ENCODE measurements at places on chromosomes 11 and 22. TPM values are rescaled to one million over a fixed set of nuclear protein-coding genes. Genes with fewer than 3 reads are reported as not detected.

GRCh38 chr11:110251836-110252235 lies 44.6 kb downstream of the RDX start:
- peaks cover 13% of the 10 kb centered on the region for H3K4me1 ChIP-seq
- H3K36me3 ChIP-seq = peaks cover 22% of the 10 kb centered on the region
- no peak overlapping the region for H3K4me3 ChIP-seq
- H3K27ac ChIP-seq = no peak overlapping the region

DNA sequence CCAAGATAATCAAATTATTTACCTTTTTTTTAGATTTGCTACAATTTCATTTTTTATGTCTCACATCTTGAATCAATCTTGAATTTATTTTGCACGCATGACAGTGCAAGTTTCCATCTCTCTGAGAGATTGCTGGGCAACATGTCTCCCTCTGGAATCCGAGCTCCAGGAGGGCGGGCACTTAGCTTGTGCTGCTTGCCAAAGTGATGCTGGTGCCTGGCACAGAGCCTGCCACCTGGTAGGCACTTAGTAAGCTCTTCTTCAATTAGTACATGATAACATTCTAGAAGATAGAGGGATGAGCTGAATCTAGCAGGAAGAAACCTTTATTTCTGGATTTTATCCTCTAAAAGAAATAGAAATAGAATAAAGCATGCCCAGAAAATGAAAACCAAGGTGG lies 27.5 kb upstream of the OR9I1 start:
- no peak for DNase-seq
- H3K27ac ChIP-seq = no peak overlapping the region
- H3K4me1 ChIP-seq = no peaks in the 10 kb centered on the region
- H3K36me3 ChIP-seq = no peaks in the 10 kb centered on the region

PNPLA5 gene
- not detected for total RNA-seq

DNA sequence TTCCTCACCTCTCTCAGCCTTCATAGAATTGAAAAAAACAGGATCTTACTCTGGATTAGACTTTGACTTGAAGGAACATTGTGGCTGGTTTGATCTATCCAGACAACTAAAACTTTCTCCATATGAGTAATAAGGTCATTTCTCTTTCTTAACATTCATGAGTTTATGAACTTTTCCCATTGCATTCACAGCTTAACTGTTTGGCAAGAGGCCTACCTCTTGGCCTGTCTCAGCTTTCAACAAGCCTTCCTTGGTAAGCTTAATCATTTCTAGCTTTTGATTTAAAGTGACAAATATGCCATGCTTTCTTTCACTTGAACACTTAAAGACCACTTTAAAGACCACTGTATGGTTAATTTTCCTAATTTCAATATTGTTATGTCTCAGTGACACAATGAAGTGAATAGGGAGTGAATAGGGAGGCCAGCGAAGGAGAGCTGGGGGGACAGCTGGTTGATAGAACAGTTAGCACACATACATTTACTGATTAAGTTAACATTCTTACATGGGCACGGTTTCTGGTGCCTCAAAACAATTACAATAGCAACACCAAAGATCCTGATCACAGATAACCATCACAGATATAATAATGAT lies 17.0 kb downstream of the IMMP1L start:
- no peak for DNase-seq
- peaks cover 35% of the 10 kb centered on the region for H3K36me3 ChIP-seq
- H3K27me3 ChIP-seq = no peaks in the 10 kb centered on the region
- no peak overlapping the region for H3K4me3 ChIP-seq
- no peak overlapping the region for H3K27ac ChIP-seq

GUCY1A2 gene
- total RNA-seq = not detected

DNA sequence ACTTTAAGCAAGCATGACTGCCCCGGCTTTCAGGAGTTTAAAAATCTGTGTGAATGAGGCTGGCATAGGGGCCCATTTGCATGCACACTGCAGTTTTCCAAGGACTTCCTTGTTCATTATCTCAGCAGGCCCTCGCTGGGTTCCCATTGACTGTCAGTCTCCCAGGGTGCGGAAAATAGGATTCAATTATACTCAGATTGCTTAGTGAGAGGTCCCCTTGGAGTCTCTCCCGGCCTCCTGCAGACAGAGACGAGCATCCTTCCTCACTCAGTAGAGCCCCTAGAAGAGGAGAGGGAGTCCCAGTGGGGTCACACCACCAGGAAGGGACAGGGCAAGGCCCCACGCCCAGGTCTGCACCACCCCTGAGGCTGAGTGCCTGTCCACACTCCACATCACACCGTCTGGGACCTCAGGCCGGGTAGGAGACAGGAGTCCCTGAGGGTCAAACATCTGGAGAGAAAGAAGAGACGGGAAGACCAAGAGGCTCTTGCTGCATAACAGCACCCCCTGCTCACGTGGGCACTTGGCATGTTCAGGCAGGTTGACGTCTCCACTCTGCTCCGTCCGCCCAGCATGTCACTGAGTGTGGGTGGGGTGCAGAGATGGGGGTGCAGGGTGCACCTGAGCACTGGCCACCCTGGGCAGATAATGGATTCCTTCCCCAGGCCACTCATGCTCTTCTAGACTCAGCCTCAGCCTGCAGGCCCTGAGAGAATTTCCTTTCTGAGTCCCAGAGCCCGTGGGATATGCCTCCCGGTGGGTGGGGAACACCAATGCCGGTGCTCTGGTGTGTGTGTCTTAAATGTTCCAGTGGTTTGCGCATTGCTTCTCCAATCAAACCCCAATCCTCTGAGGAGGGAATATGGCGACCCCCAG lies 58.8 kb downstream of the MCM5 start:
- peaks cover 6% of the 10 kb centered on the region for H3K36me3 ChIP-seq
- H3K4me3 ChIP-seq = no peak overlapping the region
- H3K27me3 ChIP-seq = no peaks in the 10 kb centered on the region
- H3K27ac ChIP-seq = no peak overlapping the region

TCN2 gene
- 0.31 TPM for total RNA-seq

DNA sequence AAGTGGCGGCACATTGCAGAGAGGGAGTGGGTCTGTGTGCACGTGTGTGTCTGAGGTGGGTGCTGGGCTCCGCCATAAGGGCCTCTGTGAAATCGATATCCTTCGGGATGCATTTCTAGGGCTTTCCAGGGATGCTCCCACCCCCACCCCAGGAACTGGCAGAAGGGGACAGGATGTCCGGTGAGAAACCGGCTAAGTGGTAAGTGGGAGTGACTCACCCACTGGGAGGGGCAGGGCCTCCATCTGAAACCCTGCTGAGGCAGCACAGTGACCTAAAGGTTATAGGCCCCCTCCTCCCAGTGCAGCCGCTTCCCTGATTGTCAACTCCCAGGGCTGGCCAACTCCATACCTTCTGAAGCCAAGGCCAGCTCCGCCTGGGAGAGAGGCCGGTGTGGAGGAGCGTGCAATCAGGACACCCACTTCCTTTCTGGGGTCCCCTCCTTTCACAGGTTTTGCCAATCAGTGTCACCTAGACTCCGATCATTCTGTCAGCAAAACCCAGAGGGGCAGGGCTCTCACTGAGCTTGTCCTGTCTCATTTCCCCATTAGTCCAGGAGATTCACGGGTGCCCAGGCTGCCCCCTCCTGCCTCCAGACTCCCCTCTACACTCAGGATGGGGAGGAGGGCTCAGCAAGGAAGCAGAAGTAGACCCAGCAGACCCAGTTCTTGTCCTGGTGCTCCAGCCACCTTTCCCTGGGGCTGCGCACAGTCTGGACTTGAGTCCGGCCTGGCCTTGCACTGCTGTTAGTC lies 44.5 kb downstream of the NECTIN1 start:
- H3K4me3 ChIP-seq = no peak overlapping the region
- DNase-seq = peak; percentile 22
- peaks cover 2% of the 10 kb centered on the region for H3K4me1 ChIP-seq
- no peaks in the 10 kb centered on the region for H3K36me3 ChIP-seq
- no peak overlapping the region for H3K27ac ChIP-seq
- no peaks in the 10 kb centered on the region for H3K27me3 ChIP-seq

C11orf21 gene
- total RNA-seq = 8.8 TPM

- no peak for DNase-seq
- H3K36me3 ChIP-seq = no peaks in the 10 kb centered on the region
- no peak overlapping the region for H3K4me3 ChIP-seq
These were observed 32.0 kb downstream of the KCNC1 start for GRCh38 chr11:17766590-17766989.

GLYAT gene
- not detected for total RNA-seq

- peak within 1 kb of the TSS; percentile 61 for H3K4me3 ChIP-seq
- no peaks in the 10 kb centered on the region for H3K36me3 ChIP-seq
- H3K27ac ChIP-seq = no peak within 1 kb of the TSS
- H3K4me1 ChIP-seq = peaks cover 4% of the 10 kb centered on the region
- peak; percentile 50 for DNase-seq
These were observed at the start of gene RASD2 for GRCh38 chr22:35540595-35541253. RASD2 (plus strand) TSS chr22:35540831; CDS start chr22:35546810, 5,979 bp downstream.

DNA sequence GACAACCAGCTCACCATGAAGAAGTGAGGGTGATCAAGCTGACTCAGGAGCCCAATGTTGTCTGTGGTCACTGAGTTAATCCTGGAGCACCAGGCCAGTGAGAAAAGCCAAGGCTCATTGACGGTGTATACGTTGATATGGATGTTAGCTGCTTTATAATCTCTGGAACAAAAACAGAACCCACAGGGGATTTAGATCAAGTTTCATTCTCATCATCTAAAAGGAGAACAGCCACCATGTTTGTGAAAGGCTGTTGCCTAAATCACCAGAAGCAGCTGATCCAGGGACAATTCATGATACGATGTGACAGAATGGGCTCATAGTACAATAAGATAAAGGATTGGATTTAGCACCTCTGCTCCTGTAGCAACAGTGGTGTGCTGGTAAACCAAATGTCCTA lies 68.5 kb downstream of the GDPD4 start:
- no peak for DNase-seq
- no peaks in the 10 kb centered on the region for H3K36me3 ChIP-seq
- no peaks in the 10 kb centered on the region for H3K4me1 ChIP-seq
- H3K27me3 ChIP-seq = peaks cover 7% of the 10 kb centered on the region

RFPL2 gene
- 0.53 TPM for total RNA-seq

HSPA8 gene
- 2,378 TPM for total RNA-seq

KDM4D gene
- total RNA-seq = 1.6 TPM

TP53AIP1 gene
- not detected for total RNA-seq

SPI1 gene
- total RNA-seq = not detected

DNA sequence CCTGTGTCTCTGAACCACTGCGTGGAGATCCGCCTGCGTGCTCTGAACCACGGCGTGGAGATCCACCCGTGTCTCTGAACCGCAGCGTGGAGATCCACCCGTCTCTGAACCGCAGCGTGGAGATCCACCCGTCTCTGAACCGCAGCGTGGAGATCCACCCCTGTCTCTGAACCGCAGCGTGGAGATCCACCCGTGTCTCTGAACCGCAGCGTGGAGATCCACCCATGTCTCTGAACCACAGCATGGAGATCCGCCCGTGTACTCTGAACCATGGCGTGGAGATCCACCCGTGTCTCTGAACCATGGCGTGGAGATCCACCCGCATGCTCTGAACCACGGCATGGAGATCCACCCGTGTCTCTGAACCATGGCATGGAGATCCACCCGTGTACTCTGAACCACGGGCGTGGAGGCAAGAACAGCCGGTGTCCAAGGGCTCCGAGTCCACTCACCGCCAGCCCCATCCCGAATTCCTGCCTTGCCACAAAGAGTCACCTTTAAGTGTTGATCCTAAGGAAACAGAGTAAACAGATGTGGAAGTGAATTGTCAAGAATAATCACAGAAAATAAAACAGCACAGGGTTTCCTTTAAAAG lies 659.4 kb downstream of the BRD1 start:
- no peaks in the 10 kb centered on the region for H3K4me1 ChIP-seq
- H3K27ac ChIP-seq = no peak overlapping the region
- H3K4me3 ChIP-seq = no peak overlapping the region
- H3K36me3 ChIP-seq = no peaks in the 10 kb centered on the region
- no peak for DNase-seq
- H3K27me3 ChIP-seq = peaks cover 1% of the 10 kb centered on the region

HEPHL1 gene
- not detected for total RNA-seq

- no peak for DNase-seq
- H3K36me3 ChIP-seq = peaks cover 9% of the 10 kb centered on the region
- no peak overlapping the region for H3K4me3 ChIP-seq
- H3K27ac ChIP-seq = no peak overlapping the region
- no peaks in the 10 kb centered on the region for H3K27me3 ChIP-seq
These were observed 46.6 kb downstream of the CWC15 start for GRCh38 chr11:94926698-94927237.

DNA sequence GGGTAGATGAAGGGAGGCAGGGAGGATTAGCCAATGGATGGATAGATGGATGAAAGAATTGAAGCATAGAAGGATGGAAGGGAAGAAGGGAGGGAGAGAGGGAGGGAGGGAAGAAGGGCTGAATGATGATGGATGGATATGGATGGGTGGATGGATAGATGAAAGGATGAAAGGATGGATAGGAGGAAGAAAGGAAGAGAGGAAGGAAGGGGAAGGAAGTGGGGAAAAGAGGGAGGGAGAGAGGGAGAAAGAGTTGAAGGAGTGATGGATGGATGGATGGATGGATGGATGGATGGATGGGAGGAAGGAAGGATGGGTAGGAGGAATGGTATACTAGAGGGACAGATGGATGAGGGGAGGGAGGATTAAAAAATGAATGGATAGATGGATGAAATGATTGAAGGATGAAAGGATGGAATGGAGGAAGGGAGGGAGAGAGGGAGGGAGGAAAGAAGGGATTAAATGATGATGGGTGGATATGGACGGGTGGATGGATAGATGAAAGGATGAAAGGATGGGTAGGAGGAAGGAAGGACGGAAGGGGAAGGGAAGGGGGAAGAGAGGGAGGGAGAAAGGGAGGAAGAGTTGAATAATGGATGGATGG lies 145.9 kb downstream of the MN1 start:
- no peak for DNase-seq
- no peak overlapping the region for H3K4me3 ChIP-seq
- no peak overlapping the region for H3K27ac ChIP-seq

MMP12 gene
- not detected for total RNA-seq

DNA sequence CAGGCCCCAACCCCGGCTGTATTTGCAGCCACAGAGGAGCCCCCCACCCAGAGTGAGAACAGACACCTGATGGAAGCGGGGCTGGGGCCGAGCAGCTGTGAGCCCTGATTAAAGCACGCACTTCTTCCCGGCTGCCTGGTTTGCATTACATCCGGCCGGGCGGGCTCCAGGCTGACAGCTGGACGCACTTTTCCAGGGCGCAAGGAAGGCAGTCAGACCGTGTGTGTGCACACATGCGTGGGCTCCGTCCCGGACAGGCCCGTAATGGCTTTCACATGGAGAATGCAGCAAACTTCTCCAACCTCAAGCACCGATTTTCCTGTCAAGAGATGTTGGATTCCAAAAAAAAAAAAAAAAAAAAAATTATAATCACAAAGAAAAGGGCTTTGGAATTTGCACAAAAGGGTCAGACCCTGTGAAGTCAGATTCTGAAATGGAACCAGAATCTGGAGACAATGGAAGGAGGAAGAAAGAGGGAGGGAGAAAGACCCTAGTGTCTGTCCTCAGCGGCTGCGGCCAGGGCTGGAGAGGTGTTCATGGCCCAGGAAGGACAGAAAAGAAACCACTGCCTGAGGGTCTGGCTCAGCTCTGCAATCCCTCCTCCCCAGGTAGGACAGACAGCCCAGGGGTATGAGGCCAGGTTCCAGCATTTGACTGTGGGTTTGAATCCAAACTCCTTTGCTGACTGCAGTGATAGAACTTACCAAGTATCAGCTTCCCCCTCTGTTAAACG lies 365.5 kb downstream of the MN1 start:
- no peaks in the 10 kb centered on the region for H3K36me3 ChIP-seq
- no peaks in the 10 kb centered on the region for H3K4me1 ChIP-seq
- no peak overlapping the region for H3K4me3 ChIP-seq
- H3K27ac ChIP-seq = no peak overlapping the region
- H3K27me3 ChIP-seq = peaks cover 2% of the 10 kb centered on the region

All from activated CD4-positive, alpha-beta memory T cell treated with anti-CD3 and anti-CD28 coated beads for 36 hours (primary cell).